Ammon's horn (tissue), 1 donor: ENCODE measurements at places on chromosomes 4 and X.

DNA sequence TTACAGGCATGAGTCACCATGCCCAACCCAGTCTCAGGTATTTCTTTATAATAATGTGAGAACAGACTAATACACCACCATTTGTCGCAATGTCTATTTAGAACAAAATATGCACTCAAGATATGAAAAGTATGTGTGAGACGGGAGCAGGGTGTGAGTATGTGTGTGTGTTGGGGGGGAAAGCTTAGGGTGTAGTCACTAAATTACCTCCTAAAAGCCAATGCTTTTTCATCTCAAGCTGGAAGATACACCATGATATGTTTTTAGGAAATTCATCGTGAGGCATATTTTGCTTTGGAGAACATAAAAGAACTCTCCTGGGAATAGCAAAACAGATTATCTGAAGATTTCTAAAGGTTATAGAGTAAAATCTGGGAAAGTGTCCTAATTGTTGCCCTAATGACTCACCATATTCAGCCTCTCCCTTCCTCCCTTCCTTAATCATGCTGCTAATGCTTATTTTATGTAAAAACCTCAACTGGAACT lies 262.7 kb downstream of the PDHA2 start:
- no peak for DNase-seq

DNA sequence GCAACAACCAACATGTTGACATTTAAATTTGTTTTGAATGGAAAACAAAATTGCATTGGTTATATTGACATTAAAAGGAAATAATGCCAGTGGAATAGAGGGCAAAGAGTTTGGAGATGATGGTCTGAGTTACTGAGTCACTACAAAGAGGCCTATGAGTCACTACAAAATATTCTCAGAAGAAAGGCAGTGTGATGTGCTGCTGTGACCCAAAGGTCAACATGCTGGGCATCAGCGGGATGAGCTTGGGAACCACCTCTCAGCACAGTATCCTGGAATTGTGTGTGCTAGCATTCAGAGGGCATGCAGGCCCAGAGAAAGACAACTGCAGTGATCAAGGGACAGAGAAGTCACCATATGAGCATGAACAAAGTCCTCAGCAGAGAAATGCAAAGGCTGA lies 2.8 kb downstream of the CMC4 start:
- DNase-seq = no peak

DNA sequence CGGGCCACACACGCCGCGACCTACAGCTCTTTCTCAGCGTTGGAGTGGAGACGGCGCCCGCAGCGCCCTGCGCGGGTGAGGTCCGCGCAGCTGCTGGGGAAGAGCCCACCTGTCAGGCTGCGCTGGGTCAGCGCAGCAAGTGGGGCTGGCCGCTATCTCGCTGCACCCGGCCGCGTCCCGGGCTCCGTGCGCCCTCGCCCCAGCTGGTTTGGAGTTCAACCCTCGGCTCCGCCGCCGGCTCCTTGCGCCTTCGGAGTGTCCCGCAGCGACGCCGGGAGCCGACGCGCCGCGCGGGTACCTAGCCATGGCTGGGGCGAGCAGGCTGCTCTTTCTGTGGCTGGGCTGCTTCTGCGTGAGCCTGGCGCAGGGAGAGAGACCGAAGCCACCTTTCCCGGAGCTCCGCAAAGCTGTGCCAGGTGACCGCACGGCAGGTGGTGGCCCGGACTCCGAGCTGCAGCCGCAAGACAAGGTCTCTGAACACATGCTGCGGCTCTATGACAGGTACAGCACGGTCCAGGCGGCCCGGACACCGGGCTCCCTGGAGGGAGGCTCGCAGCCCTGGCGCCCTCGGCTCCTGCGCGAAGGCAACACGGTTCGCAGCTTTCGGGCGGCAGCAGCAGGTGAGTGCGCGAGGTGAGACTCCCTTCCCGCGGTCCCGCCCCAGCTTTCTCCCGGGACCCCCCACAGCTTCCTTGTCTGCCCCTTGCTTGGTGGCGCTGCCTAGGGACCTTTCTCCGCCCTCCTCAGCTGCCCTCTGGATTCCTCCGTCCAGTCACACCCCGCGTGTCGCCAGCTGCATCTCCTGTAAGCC lies 678 bp downstream of the BMP3 start:
- no peak for DNase-seq

DNA sequence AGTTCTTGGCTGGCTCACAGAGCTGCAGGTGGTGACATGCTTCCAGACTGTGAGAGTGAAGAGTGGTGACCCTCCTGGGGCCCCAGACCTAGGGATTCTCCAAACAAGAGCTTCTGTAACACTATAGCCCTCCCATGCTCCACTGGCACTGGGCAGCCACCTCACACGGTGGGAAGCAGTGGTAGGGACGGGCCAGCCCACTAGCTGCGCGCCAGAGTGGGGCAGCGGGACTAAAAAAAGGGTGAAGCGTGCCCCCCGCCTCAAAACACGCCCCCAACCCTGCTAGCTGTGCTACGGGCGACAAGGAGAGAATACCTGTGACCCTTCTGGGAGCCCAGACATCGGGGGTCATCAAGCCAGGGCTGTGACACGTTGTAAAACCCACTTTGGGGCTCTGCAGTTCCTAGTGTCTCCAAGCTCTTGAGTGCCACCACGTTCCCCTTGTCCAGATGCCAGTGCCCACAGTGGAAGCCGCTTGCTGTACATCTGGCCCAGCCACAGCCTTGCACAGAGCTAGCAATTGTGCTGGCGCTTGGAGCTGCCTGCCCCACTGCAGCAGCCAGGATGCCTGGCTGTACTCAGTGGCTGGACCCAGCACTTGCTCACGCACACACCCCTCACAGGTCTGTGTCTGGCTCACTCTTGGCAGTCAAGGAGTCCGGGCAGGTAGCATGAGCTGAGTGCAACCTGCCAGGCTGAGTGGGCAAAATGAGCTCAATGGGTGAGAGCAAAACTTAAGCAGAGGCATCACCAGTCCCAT lies 100.0 kb downstream of the DCAF12L2 start:
- no peak for DNase-seq

GRCh38 chr4:155403886-155404285 lies 27.1 kb upstream of the MAP9 start:
- peak; percentile 50 for DNase-seq
